ENCODE measurements at places on chromosomes 6 and 20.
A peak's percentile ranks its signal among the peaks of the same experiment; 100 is the strongest.

DNA sequence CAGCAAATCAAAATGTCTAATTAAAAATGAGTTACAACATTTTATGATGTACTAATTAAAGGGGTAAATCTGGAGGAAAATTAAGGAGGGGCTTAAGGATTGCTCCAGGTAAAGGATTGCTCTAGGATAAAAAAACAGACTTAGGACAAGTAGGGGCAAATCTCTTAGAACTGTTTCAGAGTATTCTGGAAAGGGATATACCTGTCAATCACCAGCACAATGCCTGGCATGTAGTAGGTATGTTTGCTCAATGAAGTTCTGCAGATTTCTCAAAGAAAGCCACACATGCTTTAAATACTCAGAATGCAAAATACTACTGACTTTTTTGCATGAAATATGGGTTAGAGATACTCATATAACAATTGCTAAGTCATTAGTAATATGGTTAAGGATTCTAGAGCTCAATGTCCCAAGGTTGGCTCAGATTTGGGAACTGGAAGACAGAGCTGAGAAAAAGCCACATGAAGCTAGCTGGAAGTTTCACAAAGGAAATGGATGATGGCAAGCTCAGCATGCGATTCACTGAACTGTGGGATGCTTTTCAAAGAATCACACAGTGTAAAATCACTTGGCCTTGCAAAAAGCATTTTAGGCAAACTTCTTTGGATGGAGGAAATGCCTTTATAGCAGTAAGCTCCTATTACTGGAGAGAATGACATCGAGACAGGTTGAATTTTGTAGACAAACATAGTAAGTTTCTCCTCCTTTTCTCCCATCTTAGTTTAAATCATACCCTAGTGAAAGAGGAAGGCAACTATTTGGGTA lies 72.8 kb downstream of the MAP3K5 start:
- DNase-seq: no peak

DNA sequence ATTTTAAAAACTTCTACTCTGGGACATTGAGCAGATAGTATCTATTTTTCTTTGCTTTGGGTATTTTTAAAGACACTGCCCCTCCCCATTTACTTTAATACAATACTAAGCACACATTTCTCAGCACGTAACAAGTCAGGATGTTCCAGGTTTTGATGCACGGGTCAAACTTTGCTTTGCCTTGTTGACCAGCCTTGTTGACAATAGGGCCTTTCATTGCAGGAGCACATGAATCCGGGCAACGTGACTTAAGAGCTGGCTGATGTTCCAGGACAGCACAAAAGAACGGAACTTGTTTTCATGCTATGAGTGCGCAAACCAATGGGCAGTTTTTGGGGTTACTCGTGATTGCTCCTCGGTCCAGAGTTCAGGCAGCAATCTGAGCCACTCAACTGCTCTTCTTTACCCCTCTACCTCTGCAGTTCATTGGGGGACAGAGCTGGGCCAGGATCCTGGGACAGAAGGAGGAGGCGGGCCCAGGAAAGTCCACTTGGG lies 78.6 kb upstream of the SLC22A16 start:
- no peak for DNase-seq

- DNase-seq: no peak
These were observed 7.0 kb downstream of the SYNGAP1 start for GRCh38 chr6:33426590-33427511.

- DNase-seq: no peak
These were observed 102.7 kb downstream of the PTPRK start for GRCh38 chr6:128417698-128418097.

DNA sequence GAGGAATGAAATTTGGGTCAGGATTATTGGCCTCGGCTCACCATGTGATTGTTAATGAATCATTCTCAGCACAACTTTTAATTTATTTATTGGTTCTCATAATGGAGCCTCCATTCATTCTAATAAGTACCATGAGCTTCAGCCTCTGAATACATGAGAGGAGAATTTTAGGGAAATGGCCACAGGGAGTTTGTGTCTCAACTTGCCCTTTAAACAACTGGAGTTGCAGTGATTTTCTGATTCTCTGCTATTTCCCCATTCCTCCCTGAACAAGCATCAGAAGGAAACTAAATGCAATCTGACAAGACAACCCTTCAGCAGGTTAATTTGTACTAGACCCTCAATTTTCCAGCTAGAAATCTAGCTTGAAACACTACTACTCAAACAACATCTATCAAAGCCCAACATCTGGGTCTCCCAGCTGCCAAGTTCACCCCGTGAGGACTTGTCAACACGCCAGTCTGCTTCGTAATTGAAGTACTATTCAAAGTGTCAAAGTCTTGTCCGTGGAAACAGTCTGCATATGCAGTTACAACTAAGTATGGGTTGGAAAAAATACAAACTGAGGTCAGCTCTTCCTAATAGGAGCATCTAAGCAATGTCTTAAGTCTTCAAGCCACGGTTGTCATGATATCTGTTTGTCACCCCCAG lies 235.4 kb downstream of the CDH4 start:
- DNase-seq: no peak

- DNase-seq: peak; percentile 16
These were observed 53.9 kb downstream of the ERMARD start for GRCh38 chr6:169805242-169805838.

DNA sequence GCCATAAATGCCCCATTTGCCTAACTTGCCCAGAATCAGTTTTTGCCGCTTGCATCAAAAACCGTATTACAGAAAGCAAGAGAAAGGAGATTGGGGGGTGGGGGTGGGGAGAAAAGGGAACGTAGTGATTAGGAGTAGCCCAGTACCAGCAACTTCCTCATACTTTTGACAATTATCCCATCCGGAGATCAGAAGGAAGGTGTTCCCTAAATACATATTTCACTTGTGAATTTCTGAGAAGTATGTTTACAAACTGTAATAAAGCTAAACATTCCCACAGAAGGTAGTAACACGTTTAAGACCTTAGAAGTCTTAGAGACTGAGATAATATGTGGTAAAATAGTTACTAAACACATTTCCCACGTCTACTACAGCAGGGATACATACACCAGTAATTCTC lies 14.5 kb downstream of the PREP start:
- DNase-seq: no peak

- no peak for DNase-seq
These were observed 156.1 kb downstream of the COL21A1 start for GRCh38 chr6:56091159-56091869.

- no peak for DNase-seq
These were observed 87.2 kb upstream of the EDN1 start for GRCh38 chr6:12203001-12203400.

Measured in activated T-cell treated with anti-CD3 and anti-CD28 coated beads, Interleukin-2, amount 50 U/mL, for 1 hour (primary cell).